ENCODE measurements at places on chromosomes 7 and 10.

GRCh38 chr10:635088-635861 lies 54.2 kb downstream of the DIP2C start:
- no peak for DNase-seq

- no peak for DNase-seq
Observed at GRCh38 chr7:131610007-131610406, 53.6 kb upstream of the PODXL start.

DNA sequence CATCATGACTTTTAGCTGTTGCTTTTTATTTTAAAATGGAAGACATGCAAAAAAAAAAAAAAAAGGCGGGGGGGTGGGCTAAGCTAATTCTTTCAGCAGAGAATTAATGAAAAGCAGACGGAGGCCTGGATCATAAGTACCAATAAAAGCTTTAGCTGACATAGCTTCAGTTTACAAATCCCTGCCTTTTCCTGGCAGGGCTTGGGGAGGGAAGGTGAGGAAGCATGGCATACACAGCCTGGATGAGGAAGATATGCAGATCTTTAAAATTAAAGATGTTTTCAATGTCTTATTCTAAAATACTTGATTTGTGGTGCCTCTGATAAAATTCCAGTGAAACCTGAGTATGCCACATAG lies 57.0 kb downstream of the ICA1 start:
- DNase-seq, result no peak

DNA sequence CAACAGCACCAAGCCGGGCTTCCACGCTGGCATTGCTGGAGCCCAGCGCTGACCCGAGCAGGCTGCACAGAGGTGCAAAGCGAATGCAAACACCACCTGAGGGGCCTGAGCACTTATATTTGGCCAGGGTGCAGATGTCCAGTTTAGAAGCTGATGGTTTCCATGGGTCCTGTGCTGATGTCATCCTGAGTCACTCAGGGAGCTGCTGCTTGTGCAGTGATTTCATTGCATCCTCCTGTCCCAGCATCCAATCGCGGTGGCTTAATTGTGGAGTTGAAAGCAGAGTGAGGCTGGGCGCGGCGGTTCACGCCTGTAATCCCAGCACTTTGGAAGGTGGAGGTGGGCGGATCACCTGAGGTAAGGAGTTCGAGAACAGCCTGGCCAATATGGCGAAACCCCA lies 410.2 kb upstream of the KLF6 start:
- no peak for DNase-seq

- DNase-seq, result no peak
Observed at GRCh38 chr10:84140036-84140379, 699 bp downstream of the GHITM start.

DNA sequence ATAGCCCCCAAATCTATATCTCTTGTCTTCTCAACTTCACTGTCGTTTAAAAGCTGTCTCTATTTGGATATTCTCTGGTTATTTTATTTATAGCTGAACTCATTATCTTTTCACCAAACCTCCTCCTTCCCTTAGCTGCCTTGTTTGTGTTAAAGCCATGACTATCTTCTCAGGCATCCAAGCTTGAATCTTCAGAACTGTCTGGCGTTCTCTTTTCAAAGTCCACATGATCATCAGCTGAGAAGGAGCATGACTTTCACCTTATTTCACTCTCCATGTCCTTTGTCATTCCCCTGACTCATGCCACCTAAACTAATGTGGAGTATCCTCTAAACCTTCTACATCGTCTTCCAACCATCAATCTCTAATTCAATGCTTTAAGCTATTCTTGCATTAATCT lies 5.7 kb upstream of the GLCCI1 start:
- no peak for DNase-seq

DNA sequence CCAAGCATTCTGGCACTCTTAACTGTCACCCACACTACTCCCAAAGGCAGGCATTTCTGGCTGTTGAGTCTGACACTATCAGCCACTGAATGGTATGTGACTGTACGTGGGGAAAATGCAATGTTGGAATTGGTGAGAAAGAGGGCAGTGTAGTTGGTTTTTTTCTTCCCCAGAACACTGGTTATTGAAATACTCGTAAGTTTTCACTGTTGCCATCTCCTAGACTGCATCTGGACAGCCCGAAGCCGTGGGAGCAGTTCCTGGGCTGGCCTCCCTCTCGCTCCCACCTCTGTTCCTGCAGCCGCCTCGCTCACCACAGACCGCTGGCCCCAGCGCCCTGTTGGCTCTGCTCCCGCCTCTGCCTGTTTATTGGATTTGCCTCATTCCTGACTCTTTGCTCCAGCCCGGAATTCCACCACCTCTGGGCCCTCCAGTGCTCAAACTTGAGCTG lies 5.7 kb downstream of the PLCE1 start:
- DNase-seq, result no peak

DNA sequence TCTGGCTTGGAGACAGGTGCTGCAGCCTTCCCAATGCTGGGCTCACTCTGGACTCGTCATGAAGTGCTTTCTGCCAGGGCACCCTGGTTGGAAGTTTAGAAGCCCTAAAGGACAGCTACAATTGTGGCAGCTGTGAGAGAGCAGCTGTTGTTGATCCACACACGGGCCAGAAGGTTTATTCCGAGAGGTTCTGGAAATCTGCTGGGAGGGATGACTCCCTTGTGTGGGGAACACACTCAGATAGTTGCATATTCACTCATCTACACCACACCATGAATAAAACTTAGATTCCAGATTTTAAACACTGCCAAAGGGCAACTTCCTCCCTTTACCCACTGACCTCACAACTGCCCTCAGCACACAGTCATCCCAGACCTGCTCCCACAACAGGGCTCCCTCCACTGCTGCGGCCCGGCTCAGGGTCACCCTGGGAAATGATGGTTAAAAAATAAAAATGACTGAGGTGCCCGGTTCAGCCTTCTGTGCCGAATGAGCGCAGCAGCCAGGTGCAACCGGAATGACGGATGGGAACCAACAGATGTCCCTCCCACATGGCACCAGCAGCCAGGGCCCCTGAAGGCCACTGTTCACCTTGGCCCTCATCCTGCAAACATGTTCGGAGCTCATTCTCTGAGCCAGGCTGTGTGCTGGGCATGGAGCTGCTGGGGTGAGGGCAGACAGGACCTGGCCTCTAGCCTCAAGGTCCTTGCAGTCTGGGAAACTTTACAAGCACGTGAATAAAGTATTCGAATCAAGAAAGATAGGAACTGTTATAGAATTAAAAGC lies 40.2 kb downstream of the ASB13 start:
- no peak for DNase-seq

GRCh38 chr7:23164846-23165245 lies 17.0 kb upstream of the NUP42 start:
- DNase-seq, result no peak

DNA sequence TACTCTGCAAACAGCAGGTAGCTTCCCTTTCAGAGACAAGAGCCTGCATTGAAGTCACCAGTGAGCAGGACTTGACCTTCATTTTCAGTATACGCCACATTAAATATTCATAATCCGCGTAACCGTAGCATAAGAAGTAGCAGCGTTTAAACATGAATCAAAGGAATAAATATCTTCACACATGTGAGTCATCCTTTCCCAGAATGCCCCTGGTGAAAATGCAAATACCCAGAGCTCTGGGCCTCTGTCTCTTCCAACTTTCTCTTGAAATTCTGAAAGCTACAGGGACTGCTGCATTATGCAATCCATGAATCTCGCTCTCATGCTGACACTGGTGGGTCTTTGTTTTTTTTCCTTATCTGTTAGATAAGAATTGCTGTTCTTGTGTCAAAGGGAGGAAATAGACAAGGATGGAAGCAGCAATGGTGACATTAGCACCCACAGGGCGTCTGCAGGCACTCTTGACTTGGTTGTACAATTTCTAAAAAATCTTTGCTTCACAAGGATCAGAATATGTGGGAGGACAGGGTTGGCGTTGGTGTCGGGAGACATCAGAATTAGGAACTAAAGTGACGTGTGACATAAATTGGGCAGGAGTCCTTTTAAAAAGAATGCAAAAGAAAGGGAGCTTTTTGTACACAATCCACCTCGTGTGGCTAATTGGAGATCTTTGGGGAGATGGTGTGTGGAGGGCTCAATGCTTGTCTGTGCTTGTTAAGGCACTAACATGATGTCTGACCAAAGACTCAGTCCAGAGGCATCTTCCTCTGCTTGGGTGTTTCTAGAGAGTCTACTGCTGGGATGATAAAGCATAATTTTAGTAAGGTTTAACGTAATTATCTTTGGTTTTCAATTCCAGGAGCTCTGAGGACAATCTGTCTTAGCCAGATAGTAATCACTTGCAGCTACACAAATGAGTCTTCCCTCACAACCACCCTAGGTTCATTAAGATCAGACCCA lies 390.3 kb downstream of the KCNMA1 start:
- DNase-seq, result no peak

DNA sequence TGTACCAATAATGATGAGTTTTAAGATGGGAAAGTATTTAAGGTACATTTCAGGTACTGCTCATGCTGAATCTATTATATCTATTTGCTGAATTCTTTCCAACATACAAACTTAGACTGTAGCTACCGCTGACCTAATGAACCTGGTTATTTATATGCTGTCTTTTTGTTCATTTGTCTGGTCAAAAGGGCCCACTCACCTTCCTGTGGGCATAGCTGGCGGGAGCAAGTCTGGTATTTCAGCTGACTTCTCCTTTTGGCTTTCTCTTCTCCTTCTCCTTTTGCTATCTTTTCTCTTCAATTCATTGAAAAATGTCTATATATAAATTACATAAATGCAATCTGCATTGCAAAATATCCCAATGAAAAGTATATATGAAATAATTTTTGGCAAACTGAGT lies 9.5 kb downstream of the PLXDC2 start:
- DNase-seq, result no peak

- DNase-seq, result no peak
Observed at GRCh38 chr7:31073326-31074119, 21.4 kb downstream of the ADCYAP1R1 start.

DNA sequence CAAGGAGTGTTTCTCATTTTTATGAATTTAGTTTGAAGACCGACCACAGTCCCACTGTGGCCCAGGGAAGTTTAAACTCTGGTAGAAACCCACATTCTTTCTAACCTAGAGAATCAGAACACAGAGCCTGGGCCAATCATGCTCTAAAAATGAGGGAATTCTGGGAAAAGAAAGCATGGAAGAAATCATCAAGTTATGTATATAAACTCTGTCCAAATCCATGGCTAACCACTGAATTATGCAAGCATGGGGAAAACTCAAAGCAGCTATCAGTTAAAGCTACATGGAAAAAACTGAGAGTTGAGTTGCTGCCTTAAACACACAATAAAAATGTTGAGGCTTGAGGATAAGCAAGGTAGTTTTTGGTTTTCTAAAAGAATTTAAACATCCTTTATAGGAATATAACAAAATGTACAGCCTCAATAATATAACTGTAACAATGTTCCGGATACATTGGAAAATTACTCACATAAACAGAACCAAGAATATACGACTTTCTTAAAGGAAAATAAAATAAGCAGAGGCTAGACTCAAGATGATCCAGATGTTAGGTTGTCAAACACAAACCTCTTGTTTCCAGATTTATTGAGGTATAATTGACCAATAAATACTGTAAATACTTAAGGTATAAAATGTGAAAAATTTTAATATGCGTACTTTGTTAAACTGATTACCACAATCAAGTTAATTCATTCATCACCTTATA lies 311.2 kb upstream of the GNAI1 start:
- no peak for DNase-seq

GRCh38 chr7:156217803-156218202 lies 405.5 kb upstream of the SHH start:
- no peak for DNase-seq

DNA sequence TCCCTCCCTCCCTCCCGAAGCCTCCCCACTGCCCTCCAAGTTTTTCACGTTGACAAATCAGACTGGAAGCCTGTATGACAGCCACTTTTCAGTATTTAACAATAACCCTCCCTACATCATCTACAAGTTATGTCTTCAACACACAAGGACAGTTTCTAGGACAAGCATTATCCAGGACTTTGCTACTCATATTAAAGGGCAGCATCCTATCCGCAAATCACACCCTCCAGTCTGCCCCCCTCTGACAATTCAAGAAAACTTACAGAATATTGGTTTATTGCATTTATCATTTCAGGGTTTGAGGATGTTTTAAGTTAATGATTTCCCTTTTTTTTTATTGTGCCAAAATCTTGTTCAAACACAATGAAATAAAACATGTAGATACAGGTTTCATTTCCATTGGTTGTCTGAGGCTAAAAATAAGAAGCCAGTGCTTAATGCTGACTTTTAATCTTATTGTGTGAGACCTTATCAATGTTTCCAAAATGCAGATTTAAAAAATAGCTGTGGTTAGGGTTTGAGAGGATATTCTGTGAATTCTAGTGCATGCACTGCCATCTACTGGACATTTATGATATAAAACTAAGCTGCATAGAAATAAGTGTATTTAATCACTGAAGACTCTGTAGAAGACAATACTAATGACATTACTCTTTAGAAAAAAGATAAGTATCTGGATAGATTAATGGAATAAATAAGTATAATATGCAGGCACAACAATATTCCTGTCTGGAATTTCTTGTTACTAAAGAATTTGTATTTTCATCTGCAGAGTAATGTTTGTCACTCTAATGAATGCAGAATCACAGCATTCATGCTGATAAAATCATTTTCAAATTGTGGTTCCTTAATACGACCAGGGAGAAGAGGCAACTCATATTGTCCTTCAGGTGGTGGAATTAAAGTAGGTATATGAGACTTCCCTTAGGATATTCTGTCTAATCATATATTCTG lies 64.1 kb downstream of the CAV1 start:
- DNase-seq, result no peak

- DNase-seq, result no peak
Observed at GRCh38 chr10:75475460-75476182, 44.2 kb downstream of the LRMDA start.

DNA sequence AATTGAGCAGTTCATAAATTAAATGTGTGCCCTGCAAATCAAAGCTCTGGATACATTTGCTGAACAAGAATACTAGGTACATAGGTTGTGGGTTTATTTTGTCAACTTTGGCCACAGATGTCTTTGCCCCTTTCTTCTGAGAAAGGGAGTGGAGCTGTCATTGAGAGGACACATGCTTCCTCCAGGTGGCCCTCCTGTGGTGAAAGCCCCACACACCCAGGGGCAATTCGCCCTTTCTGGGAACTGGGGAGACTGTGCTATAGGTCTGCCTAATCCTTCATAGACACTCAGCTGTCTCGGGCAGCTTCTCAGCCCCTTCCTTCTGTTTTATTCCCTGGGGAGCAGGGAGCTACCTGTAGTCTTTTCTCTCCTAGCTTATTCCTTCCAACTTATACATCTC lies 605.7 kb upstream of the DPP6 start:
- DNase-seq, result no peak

DNA sequence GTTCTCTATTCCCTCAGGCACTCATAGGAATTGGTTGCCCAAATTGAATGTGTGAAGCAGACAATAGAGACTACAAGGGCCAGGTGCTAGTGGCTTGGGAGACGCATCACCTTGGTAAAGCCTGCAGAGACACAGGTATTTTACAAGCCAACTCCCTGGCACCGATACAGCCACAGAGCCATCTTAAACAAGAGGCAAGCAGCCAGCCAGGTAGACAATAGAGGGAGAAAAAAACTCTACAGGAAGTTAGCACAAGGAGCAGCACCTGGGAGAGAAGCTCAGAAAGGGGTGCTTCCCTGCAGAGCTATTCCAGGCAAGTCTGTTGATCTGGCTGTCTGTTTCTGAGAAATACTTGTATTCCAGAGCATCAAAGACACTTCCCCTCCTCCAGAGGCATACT lies 43.0 kb upstream of the CDK1 start:
- no peak for DNase-seq

Measured in GM18507 (cell line).